Endodermal cell (in vitro differentiated cells): ENCODE measurements at places on chromosomes 13 and 19.

GRCh38 chr13:41658057-41658661 lies 200.8 kb downstream of the RGCC start:
- no peak for DNase-seq

DNA sequence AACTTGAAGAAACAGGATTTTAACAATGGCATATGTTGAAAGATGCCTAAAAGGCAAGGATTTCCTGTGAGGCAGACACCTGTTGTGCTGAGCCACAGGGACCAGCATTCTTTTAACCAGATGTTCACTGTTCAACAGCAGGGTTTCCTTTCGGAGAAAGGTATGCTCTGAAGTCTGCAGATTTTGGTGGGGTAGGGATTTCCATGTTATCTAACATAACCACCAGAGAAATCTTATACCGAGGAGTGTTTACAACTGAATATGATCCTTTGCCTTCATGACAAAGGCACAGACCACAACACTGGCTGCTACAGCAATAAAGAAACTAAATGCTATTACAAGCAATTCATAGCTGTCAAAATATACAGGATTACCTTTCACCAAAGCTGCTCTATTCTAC lies 48.1 kb downstream of the MPHOSPH8 start:
- peak; percentile 63 for DNase-seq

DNA sequence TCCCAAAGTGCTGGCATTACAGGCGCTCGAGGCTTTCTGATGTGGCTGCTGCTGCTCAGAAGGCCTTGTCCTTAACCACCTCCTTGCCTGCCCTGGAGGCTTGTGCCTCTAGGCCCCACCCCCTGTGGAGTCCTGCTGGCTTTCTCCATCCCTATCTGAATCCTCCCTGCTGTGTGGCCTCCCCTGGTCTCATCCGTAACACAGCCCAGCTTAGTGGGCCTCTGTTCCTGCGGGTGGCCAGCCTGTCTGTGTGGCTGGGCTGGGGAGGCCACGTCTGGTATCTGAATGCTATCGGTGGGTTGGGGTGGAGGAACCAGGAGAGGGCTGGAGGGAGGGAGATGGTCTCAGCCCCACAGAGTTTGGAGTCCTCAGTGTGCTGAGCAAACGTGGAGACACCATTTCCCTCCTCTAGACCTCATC lies 4.7 kb downstream of the RPL28 start:
- DNase-seq: peak; percentile 77

GRCh38 chr13:80215368-80215767 lies 125.6 kb downstream of the SPRY2 start:
- no peak for DNase-seq

- DNase-seq: peak; percentile 10
Observed at GRCh38 chr13:20157151-20157796, 3.6 kb downstream of the GJA3 start.

- DNase-seq: no peak
Observed at GRCh38 chr19:4052993-4053422, 13.7 kb downstream of the ZBTB7A start.

DNA sequence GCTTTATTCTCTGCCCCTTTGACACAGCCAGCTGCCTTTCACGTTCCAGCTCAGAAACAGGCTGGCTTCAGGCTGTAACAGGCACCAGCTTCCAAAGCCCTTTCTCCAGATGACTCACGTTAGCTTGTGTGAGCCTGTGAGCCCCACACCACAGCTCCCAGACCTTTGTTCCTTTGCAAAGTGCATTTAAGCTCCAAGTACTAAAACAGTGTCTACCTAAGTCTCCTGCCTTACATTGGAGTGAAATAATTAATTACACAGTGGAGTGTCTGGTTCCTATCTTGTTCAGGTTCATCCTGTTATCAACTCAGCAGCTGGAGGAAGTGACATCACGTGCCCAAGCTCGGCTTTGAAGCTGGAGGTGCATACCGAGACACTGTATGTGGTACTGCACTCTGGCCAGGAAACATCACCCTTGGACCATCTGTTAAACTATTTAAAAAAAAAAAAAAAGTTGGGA lies 475.8 kb downstream of the FOXO1 start:
- DNase-seq: no peak

DNA sequence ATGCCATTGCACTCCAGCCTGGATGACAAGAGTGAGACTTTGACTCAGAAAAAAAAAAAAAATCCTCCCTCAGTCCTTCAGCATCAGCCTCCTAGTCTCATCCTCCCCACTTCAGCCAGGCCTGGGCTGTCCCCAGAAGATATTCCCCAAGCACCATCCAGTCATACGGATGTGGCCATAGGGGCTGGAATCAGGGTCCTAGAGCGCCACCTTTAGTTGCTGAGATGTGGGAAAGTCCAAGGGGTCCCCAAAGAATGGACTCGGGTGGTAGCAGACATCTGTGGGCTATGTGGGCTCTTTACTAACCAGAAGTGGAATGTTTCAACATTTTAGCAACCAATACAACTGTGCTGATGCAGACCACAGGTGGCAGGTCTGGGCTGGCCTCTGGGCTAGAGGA lies 3.1 kb upstream of the TYROBP start:
- DNase-seq: peak; percentile 67

- DNase-seq: no peak
Observed at GRCh38 chr13:20749377-20749776, 24.4 kb downstream of the EEF1AKMT1 start.

DNA sequence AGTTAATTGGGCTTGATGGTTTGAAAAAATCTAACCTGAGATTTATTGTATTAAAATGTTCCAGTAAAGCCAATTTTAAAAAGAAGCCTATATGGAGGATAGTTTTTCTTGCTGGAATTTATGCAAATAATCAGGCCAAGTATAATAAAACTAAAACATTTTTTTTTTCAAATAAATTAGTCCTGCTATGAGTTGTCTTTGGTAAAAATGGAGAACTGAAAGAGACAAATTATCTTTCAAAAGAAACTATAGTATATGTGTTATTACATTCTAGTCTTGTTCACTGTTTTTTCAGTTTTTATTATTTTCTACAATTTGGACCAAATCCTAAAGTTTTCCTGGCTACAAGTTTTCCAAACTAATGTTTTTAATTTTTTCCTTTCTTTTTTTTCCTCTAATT lies 468.9 kb downstream of the UQCRFS1 start:
- DNase-seq: no peak

DNA sequence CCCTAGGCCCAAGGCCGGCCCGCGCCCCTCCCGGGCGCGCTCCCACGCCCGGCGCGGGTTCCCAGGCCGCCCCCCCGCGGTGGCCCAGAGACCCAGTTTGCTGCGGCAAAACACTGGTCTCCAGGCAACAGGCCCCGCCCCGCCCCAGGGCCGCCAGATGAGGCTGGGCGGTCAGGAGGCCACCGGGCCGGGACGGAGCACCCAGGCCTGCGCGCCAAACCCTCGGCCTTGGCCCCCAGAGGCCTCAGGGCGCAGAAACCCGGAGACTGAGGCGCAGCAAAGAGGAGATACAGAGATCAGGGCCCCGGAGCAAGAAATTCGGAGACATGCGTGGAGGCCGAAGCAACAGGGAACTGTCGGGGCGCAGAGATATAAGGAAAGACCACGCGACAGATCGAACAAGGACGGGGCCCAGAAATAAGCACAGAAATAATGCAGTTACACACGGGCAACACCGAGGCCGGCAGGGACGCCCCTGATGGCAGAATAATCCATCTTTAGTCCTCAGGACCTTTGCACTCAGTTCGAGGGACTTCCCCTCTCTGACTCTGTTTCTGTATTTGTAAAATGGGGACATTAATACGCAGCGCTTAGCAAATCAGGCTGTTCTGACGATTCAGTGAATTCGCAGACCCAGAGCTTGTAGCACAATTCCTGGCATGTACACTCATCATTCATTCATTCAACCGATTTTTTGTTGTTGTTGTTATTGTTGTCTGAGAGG lies 20.8 kb upstream of the ERCC1 start:
- peak; percentile 97 for DNase-seq

DNA sequence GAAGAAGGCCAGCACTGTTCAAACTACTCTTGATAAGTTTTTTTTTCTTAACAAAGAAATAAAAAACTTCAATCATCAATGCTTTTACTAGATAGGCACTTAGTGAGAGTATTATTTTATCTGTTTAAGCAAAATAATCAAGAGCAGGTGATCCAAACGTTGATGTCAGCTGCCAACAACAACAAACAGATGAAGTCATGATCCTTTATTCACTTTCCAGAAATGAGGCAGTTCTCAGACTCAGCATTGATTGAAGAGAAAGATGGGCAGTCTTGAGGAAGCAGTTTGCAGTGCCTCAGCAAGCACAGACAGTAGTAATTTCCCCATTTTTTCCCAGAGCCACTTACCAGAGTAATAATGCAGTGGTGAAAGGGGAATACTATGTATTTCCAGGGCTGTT lies 38.4 kb upstream of the CSNK1A1L start:
- DNase-seq: no peak

DNA sequence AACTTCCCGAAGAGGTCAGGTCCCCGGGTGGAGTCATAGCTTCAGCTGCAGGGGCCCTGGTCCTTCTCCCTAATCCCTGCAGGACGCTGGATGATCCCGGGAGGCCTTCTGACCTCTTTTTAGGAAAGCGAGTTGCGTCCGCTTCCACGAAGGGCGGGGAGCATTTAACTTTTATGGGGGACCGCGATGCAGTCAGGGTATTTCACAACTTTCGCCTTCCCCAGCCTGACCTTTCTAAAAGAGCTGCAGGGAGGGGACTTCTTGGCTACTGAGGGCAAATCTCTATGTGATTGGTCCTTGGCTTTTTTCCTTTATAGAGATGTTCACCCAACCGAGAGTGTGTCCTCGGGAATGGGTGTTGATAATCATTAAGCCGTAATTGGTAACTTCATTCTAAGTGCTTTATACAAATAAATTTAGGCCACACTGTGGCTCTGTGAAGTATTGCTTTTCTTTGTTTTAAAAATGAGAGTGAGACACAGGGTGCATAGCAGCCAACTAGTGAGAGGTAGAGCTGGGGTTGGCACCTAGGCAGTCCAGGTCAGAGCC lies 778 bp downstream of the ZNF230 start:
- DNase-seq: peak; percentile 60

DNA sequence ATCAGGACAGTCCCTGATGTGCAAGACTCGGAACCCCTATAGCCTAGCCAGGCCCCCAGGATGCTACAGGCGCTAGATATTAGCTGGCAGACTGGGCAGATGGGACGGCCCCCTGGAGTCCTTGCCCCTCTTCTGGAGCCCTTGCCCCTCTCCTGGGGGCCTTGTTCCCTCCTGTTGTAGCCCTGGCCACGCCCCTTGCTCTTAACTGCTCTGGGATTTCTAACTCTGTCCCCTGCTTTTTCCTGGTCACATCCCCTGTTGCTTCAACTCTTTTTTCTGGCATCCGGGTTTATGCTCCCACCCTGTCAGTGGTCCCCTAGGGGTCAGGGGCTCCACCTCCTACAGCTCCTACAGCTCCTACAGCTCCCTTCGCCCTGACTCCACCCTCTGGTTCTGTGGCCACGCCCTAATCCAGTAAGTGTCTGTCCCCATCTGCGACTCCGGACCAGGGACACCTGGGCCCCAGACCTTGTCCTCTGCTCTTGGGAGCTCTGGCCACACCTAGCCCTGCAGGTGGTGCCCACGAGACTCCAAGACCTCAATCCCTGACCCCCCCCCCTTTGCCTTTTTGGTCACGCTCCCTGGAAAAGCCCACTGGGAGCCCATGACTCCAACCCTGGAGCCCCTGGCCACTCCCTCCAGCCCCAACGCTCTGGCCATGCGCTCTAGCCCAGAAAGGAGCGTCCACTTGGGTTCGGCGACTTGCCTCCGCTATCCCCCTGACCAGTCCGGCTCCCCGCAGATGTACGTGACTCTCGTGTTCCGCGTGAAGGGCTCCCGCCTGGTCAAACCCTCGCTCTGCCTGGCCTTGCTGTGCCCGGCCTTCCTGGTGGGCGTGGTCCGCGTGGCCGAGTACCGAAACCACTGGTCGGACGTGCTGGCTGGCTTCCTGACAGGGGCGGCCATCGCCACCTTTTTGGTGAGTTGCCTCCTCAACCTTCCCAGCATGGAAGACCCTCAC lies 6.8 kb downstream of the PLPPR2 start:
- peak; percentile 90 for DNase-seq

DNA sequence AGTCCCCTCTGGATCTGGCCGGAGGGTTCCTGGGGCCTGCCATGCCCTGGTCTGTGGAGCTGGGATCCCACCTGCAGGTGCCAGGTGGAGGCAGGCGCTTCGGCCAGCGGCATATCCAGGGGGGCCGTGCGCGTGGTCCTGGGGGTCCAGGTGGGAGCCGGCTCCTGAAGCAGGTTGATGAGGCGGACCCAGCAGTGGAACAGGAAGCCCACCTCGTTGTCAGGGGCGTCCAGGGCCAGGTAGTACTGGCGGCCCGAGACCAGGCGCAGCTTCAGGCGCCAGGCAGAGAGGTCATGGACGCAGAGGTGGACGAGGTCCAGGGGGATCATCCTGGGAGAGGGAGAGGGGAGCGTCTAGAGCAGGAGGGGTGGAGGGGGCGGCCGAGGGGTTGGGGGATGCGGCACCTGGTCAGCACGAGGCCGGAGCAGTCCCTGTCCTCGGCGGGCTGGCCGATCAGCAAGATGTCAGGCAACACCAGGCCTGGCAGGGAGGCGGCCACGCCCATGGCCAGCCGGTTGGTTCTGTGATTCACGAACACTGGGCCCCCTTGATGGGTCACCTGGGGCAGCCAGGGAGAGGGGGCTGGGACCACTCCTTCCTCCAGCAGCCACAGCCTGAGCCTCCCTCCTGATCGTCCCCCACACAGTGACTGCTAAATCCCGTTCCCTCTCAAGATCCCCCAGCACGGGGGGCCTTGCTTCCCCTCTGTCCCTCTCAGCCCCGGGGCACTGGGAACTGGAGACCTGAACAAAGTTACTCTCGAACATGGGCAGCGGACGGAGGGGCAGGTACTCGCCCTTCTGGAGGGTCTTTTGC lies 678 bp downstream of the GARIN5B start:
- no peak for DNase-seq

DNA sequence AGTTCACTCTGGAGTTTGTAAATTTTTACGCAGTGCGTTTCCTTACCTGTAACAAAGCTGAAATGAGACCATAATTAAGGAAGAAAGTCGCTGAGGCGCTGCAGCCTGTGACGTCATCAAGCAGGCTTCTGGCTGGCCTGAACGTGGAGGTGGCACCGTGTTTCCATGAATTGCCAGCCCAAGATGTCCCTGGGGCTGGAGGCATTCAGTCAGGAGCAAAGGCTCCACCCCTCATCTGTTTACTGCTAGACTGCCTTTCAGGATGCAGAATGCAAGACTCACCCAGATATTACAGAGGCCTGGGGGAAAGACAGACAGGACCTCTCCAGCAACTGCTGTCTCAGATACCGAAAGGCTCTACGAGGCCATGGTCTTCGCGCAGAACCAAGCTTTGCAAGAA lies 424.6 kb downstream of the TSHZ3 start:
- no peak for DNase-seq
